ENCODE measurements at places on chromosomes 5 and 9.

DNA sequence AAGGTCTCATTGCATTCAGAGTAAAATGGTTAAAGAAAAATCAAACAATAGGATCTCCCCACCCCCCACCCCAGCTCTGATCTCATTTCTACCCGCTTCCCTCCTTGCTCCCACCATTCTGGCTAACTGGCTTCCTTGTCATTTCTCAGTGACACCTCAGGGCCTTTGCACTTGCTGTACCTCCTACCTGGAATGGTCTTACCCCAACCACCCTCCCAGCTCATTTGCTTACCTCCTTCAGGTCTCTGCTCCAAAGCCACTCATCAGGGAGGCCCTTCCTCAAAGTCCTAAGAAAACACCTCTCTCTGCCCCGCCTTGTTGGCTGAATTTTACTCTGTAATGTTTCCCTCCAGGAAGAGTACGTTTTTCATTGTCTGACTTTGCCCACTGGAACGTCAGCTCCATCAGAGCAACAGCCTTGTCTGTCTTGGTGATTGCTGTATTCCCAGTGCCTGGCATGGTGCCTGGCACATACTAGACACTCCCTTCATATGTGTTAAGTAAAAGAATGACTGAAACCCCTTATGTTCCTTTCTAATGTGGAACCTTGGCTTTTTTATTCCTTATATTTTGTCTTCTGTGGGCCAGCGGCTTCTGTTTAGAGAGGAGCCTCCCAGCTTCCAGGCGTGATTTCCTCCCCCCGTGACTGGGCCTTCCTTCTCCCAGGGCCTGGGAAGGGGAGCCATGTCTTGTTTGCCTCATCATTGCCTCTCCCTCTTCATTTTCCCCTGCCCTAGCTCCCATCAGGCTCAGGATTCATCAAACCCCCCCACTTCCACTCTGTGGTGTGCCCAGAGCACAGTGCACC is 26.9 kb downstream of the NEURL1B start:
- DNase-seq = no peak

GRCh38 chr5:15757103-15757502 is 257.1 kb downstream of the FBXL7 start:
- no peak for DNase-seq

GRCh38 chr5:180640861-180641565 is 8.4 kb downstream of the FLT4 start:
- no peak for DNase-seq

- no peak for DNase-seq
These were observed 99.8 kb downstream of the ESM1 start for GRCh38 chr5:54885636-54886035.

Data from CMK (cell line).